Activated CD4-positive, alpha-beta T cell treated with anti-CD3 and anti-CD28 coated beads, Interleukin-2, amount 50 U/mL, for 16 hours (primary cell): ENCODE measurements at places on chromosomes 3 and 15.
A peak's percentile ranks its signal among the peaks of the same experiment; 100 is the strongest.

GRCh38 chr15:57505056-57505715 lies 86.5 kb upstream of the MYZAP start:
- DNase-seq, result no peak

DNA sequence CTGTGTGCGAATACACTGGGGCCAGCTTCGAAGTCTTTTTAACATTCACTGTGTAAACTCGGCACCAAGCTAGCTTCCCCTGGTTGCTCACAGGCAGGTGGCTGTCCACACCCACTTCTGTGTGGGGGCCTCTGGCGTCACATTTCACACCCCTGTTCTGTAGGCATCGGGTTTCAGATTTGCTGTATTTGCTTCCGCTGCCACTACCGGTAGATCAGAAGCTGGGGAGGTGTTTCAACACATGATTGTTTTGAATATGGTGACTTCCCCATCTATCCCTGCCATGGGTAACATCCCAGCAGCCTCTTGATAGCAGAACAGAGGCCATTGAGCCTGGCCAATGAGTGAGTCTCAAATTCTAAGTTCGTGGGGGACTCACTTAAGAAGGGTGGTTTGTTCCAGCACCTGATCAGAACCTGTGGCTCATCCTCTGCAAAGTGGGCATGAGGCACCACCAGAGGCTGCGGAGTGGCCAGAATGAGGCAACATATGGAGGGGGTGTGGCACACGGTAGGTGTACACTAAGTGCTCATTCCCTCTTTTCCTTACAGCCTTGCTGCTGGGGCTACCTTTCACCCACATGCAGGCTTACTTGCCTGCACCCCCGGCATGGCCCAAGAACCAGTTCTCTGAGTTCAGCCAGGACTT lies 61.5 kb downstream of the IQSEC1 start:
- DNase-seq, result peak; percentile 95

DNA sequence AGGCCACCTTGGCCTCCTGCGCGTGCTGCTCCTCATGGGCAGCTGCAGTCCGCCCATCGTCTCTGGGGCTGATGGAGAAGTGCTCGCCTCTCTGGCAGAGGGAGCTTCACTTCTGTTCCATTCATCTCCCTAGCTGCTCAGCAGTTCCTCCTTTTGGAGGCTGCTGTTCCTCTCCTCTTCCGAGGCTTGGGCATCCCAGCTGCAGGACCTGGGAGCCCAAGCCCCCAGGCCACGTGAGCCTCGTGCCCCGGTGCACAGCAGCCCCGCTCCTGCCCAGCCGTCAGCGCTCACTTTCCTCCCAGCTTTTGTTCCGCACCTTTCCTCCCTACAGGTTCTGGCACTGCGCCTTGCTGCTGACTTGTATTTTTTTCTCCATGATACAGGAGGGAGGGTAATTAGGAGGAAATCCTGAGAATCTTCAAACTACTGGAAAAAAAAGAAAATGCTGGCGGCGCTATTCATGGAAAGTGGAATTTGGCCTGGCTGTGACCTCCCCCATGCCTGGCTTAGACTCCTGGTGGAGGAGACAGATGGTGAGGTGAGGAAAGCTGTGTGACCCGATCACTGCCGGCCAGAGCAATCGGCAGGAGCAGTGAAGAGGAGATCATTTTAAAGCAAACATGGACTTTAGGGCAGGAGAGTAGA lies 210.1 kb downstream of the CHST2 start:
- DNase-seq, result no peak

DNA sequence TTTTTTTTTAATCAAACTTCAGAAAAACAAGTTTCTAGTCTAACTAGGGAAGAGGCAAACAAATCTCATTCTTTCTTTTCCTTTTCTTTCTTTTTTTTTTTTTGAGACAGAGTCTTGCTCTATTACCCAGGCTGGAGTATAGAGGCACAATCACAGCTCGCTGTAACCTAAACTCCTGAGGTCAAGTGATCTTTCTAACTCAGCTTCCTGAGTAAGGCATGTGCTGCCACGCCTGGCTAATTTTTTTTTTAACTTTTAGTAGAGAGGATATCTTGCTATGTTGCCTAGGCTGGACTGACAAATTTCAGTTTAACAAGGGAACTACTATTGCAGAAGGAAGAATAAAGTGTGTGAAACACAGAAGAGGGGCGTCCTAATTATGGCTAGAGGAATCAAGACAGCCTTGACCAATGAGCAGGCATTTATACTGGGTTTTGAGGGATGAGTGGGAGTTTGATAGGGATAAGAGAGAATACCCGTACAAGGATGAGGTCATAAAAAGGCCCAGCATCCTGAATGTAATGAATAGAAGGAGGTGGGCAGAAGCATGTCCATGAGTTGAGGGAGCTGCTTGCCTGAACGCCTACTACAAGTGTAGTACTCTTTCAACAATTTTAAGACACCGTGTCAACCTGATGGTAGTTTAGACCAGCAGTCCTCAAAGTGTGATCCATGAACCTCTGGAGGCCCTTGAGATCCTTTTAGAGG lies 6.7 kb upstream of the ZFAND6 start:
- no peak for DNase-seq

GRCh38 chr3:195208183-195208582 lies 62.8 kb downstream of the XXYLT1 start:
- DNase-seq, result no peak

GRCh38 chr3:58621086-58621830 lies 44.1 kb upstream of the FAM107A start:
- DNase-seq, result no peak

DNA sequence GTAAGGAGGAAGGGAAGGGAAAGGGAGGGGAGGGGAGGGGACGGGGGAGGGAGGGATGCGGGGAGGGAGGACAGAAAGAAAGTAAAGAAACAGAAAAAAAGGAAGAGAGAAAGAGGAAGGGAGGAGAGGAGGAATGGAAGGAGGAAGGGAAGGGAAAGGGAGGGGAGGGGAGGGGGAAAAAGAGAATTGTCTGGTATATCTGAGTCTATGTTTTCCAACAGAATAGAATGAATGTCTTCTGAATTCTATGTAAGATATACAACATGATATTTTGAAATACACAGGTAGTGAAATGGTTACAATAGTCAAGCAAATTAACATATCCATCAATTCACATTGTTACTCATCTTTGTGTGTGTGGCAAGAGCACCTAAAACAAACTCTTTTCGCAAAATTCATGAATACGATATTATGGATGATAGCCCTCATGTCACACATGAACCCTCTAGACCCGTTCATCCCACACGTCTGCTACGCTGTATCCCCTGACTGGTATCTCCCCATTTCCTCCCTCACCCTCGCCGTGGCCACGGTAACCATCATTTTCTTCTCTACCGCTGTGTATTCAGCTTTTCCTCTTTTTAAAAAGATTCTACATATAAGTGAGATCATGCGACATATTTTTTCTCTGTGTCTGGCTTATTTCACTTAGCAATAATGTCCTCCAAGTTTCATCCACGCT lies 168.9 kb downstream of the XXYLT1 start:
- no peak for DNase-seq

DNA sequence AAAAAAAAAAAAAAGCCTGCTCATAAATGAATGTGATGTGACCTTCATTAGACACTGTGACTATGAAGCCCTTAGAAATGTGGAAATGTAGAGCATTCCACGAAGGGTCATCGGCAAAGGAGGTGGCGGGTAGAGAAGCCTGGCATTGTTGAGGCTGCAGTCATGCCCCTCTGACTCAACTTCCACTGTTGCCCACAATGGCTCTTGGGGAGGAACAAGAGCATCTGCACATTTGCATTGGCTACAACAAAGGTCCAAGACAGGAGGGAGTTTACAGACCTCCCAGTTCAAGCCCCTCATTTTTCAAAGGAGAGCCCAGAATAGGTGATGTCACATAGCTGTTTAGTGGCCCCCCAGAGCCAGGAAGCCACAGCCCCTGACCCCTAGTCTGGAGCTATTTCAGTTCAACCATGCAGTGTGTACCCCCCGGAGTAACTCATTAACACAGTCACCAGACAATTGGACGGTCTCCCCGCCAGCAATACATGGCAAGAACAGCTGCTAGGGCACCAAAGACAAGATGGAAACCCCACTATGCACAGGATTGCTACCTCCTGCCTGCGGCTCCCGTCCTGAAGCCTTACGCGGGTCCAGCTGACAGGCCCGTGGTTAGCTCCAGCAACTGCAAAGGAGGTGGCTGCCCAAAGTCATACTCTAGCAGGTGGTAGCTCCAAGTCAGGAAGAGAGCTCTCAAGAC lies 56.2 kb downstream of the SH3BP5 start:
- DNase-seq, result no peak

DNA sequence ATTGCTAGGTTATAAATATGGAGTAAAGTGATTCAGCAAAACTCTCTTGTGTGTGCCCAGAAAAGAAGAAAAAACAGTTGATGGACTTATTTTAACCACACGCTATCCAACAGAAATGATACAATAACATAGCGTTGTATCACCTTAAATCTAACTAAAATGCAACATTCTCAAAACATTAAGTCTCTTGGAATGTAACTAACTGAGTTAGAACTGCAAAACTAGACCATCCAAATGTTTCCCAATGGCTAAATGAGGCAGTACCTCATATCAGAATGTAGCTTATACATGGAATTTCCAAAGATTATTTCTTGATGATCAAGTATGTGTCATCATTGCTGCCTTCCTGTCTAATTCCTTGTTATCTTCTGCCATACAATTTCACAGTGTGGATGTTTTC lies 187.9 kb downstream of the CNTN3 start:
- DNase-seq, result no peak

DNA sequence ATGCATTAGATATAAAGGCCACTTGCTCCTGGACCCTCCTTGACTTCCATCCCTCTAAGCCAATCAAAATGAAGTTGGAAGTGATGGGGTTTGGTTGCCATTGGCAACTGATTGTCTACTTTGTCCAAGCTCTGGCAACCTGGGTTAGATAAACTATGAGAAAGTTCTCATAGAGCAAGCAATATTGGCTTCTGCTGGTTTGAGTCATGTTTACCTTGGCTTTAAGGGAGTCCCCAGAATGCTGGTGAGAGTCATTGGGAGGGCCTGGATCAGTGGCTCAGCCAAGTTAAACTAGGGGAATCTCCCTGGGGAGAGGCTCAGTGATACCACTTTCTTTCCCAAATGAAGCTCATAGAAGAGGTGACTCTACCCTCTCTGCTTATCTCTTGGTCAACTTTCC lies 176.3 kb upstream of the ROPN1 start:
- DNase-seq, result no peak

DNA sequence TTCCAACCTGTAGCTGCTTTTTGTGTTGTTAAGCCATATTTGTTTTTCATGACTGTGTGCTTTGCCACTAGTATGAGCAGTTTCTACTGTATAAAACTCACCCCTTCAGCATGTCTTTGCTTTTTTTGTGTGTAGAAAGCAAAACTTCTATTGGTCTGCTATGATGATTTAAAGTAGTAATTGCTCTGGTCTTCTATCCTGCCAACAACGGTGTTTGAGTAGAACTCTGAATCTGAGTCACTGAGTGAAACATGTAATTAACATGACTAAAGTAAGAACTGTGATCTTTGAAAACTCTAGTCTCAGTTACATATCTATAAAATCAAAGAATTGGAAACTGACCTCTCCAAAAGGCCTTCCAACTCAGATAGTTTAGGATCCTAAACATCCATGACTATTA lies 133.6 kb downstream of the TPRG1 start:
- DNase-seq, result peak; percentile 83

GRCh38 chr3:14376348-14377043 lies 25.9 kb upstream of the SLC6A6 start:
- DNase-seq, result no peak

DNA sequence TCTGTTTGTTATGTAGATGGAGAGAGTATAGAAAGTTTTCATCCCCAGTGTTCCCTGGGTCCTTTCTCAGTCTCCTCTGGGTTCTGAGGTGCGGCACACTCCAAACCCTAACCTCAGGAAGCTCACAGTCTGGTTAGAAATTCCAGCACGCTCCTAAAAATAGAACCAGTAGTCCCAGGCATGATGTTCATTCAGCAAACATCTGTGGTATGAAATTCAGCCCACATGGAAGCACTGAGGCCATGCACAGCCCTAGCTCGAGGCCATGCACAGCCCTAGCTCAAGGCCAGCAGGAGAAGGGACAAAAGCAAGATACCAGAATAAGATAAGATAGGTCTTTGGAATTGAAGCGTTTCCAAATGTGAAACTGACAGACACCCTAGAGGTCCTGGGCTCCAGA lies 82.3 kb upstream of the OXTR start:
- DNase-seq, result no peak

DNA sequence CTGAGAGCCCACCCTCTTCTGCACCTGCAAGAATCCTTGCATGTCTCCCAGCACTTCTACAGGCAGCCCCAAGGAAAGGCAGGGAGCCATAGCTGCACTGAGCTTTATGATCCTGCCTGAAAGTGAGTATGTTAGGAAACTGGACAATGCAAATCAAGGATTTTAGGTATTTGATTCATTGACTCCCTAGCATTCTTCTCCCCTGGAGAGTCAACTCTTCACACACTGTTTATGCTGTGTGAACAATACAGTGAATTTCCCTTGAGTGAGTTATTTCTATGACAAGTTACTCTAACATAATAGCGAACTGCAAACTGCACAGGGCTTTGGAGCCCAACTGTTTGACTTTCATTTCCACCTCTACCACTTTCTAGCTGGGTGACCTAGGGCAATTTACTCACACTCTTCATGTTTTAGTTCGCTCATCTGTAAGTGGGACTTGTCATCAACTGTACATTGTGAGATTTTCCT lies 96.0 kb upstream of the PHLDB2 start:
- no peak for DNase-seq

GRCh38 chr3:13176445-13176844 lies 103.2 kb upstream of the IQSEC1 start:
- DNase-seq, result no peak

DNA sequence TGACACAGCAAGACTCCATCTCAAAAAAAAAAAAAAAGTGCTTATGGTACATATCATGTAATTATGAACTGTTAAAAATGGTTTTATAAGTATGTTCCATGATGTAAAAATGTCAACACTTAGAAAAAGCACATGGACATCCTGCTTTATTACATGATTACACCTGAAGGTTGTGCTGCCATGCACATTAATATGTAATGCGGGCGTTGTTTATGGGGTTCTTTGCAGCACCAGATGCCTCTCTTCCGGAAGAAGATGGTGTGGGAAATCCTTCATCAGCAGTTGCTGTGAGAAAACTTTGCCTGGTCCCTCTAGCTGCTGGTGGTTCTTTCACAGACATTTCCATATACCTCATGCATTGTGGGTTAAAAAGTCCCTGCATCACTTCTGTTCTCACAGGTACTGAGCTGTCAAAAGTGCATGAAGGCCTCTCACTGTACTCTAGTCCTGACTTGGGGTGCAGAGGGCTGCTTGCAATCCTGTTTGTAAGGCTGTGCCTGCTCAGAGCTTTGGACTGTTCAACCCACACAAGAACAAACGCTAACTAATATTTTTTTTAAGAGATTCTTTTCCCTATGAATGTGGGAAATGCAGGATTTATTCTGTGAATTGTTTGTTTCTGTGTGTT lies 43.6 kb downstream of the SENP2 start:
- DNase-seq, result no peak

DNA sequence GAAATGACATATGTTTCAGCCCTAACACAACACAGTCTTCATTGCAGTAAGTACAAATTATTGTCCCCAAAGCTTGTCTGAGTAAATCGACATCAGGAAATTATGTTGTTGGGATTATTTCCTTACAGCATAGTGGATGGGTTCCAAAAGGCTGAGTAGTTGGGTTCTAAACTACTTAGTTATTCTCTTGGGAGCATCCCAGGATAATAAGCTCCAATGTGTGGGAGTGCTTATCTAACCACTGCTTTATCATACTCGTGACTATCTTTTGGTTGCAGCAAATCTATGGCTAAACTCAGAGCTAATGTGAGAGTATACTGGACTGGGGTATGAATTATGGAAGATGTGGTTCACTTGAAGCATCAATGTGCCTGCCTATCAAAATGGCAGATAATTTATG lies 128.5 kb downstream of the RBMS3 start:
- no peak for DNase-seq
